Activated CD4-positive, alpha-beta T cell treated with anti-CD3 and anti-CD28 coated beads, Interleukin-2, amount 50 U/mL, for 16 hours (primary cell): ENCODE measurements at places on chromosomes 7 and 10.

DNA sequence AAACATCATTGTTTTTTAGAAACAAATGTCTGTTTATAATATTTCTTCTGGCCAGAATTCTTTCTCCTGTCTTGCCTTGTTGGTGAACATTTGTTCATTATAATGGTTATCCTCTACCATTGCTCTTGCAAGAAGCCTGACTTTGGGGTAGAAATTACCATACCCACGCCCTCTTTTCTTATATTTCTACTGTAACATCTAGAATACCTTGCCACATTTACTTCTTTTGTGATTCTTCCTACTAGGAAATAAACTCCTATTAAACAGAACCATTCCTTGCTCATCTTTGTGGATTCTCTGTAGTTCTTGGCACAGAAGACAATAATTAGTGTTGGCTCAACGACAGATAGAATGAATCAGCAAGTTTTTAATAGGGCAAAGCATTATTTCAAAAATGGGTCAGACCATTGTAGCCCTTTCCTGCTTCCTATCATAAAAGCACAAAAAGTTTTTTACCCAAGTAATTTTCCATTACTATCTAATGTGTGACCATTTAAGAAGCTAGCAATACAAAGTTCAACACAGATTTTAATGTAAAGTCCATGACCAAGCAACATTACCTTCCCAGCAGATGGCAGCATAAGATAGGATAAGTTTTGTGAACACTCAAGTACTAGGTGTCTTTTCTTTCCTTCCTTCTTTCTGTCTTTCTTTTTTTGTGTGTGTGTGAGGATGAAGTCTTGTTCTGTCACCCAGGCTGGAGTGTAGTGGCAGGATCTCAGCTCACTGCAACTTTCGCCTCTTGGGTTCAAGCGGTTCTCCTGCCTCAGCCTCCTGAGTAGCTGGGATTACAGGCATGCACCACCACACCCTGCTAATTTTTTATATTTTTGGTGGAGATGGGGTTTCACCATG lies 270.4 kb downstream of the HGF start:
- DNase-seq: peak; percentile 16

DNA sequence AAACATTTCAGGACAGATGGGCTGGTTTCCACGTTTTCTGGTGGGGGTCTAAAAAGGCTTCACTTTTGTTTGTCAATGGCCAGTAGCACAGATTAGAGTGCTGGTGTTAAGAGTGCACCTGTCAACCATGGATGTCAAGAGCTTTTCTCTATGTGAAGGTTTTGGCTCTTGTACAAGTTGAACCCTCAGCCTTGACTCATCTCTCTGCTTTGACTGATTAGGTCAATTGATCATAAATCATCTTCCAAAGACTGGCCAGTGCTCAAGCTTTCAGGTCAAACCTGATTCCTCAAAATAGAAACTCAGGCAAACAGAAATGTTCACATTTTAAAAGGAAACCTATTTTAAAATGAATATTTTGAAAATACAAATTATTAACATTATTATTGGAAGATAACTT lies 59.6 kb upstream of the SP4 start:
- DNase-seq: no peak

GRCh38 chr10:14519785-14520184 lies 189.1 kb upstream of the FRMD4A start:
- DNase-seq: no peak

- DNase-seq: no peak
Measured at GRCh38 chr7:43694399-43694748, 34.9 kb downstream of the COA1 start.

GRCh38 chr10:27884185-27884641 lies 114.7 kb downstream of the ODAD2 start:
- peak; percentile 10 for DNase-seq

- DNase-seq: no peak
Measured at GRCh38 chr7:100189061-100189460, 11.3 kb downstream of the STAG3 start.

DNA sequence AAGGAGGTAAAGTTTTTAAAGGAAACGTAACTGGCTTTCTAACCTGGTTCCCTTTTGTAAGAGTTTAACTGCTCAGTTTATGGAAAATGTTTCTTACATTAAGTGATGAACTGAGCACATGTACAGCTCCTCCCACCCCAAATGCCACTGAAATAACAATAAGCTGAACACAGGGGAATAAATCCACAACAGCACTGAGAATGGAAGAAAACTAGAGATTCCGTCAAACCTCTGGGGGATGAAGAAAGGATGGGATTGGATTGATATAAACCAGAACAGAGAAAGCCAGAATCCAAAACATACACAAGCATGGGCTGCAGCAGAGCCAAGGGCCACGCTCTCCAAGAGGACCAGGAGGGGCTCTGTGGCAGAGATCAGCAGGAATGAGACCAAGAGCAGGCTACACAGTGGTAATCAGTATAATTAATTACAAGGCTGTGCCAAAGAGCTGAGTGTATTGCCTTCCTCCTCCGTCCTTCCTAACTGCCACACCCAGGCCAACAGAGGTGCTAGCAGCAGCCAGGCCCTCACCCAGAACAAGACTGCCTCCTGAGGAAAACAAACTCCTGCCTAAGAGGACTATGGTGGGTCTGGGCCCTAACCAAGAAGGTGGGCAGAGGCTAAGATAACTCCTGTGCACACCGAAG lies 73.9 kb downstream of the KIAA1549 start:
- no peak for DNase-seq

DNA sequence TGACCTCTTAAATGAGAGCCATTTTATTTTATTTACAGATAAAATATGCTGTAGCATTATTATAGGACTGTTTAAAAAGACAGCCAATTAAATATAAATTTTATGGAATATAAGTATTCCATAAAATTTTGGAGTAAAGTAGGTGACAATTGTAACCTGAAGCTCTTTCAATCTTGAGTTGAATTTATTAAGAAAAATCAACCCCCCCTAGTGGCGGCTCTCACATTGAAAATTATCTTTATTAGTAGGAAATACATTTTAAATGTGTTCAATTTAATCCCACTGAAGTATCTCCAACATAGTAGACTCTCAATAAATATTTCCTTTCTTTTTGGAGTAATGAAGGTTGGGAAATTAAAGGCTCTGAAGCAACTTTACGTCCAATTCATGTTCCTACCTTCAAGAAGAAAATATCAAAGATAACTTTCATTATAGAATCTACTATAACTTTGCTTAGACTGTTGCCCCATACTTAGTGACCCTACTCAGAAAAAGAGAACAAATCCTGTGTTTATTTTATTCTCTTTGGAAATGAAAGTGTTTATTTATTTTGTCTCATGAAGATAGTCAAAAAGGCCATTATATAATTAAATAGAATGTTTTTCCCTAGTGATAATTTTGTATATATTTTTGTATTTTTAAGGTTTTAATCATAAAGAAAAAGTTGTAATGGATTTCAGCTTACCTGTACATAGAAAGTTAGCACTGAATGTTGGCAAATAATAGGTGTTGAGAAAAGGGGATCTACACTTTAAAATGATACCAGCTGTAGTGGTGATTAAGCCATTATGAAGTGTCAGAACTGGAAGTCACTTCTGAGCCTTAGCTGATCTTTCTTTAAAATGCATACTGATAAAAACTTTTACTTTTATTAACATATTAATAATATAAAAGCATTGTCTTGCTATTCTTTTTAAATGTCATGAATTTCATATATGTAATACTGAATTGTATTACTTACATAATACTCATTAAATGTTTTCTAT lies 3.3 kb downstream of the AHR start:
- peak; percentile 41 for DNase-seq

- no peak for DNase-seq
Measured at GRCh38 chr10:125419831-125420230, 259.5 kb upstream of the CTBP2 start.

GRCh38 chr10:103932971-103933370 lies 15.0 kb upstream of the STN1 start:
- DNase-seq: no peak

- DNase-seq: no peak
Measured at GRCh38 chr7:608954-609353, 89.3 kb upstream of the PDGFA start.

DNA sequence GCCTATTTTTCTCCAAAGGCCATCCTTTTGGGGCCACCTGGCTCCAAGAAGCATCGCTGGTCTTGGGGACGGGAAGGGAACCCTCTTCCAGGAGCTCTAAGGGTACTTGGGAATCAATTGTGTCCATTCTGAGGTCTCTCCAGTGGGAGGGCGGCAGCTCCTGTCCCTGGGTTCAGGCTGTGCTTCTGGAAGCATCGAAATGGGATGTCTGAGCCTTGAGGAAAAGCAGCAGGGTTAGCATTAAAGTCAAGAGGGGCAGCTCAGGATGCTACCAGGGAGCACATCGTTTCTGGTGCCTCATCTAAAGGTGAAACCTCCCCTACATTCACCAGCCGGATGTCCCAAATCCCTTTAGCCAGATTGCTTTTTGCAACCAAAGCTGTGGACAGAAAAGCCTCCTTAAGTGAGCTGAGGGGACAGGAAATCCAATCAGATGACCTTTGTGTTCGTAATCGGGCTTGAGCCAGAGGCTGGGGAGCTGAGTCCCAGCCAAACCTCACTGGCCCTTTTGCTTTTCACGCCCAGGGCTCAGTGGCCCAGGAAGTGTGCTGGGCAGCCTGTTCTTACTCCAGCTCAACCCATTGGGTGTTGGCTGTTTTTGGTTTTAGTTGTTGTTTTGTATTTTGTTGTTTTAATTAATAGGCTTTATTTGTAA lies 88.8 kb upstream of the ANLN start:
- DNase-seq: no peak

GRCh38 chr7:22841954-22842353 lies 19.3 kb upstream of the TOMM7 start:
- no peak for DNase-seq

DNA sequence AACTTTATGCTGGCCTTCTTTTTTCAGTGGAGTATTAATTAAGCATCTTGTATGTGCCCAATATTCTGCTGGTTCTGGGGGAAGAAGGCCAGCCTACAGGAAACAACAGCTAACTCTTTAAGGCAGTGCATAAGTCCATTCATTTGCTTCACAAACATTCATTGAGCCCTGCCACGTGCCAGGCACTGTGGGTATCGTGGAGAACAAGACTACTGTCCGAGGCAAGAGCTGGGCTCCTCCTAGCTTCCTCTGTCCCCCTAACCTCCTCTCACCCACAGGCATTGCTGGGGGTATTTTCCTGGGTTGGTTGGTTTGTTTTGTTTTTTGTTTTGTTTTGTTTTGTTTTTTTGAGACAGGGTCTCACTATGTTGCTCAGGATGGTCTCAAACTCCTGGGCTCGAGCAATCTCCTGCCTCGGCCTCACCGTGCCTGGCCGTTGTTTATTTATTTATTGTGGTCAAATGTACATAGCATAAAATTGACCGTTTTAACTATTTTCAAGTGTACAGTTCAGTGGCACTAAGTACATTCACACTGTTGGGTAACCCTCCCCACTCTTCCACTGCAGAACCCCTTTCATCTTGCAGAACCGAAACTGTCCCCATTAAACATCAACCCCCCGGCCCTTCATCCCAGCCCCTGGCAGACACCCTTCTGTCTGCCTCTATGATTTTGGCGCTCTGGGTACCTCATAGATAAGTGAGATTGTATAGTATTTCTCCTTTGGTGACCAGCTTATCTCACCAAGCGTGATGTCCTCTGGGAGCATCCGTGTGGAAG lies 32.6 kb downstream of the CHST3 start:
- no peak for DNase-seq

GRCh38 chr10:807958-808353 lies 118.5 kb upstream of the DIP2C start:
- DNase-seq: no peak

- DNase-seq: no peak
Measured at GRCh38 chr7:82678259-82678658, 234.7 kb upstream of the CACNA2D1 start.
